ENCODE measurements at places on chromosomes 5 and 9. TPM values are rescaled to one million over a fixed set of nuclear protein-coding genes. Genes with fewer than 3 reads are reported as not detected.

Gene VAV2
- polyA plus RNA-seq: 6.0 TPM

Gene LAMC3
- 0.46 TPM for polyA plus RNA-seq

Gene MSMP
- 0.30 TPM for polyA plus RNA-seq

Gene SPATA31C1
- polyA plus RNA-seq: not detected

Gene EDIL3
- polyA plus RNA-seq: 1.6 TPM

Gene ALDH1A1
- polyA plus RNA-seq: 115 TPM

Gene CAMK2A
- polyA plus RNA-seq: not detected

Gene RNF183
- polyA plus RNA-seq: not detected
